ENCODE measurements at places on chromosomes 3 and 15.

DNA sequence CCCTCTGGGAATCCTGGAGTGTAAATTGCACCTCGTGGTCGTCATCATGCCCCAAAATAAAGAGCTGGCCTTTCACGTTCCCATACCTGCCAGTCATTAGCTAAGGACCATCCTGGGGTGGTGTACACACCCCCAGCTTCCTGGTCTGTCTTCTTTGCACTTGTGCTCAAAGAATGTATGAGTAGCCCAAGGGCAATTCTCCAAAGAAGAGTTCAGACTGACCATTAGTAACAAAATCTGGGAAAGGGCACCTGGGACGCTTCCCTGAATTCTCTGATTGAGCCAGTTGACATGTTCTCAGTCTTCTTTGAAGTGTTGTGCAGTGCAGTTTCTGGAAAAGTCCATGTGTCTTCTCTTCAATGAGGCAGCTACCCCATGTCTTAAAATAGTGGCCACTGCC is 34.8 kb downstream of the FAM3D start:
- DNase-seq, result no peak

GRCh38 chr3:79922633-79923032 is 154.8 kb upstream of the ROBO1 start:
- no peak for DNase-seq

GRCh38 chr3:185212086-185212485 is 41.8 kb downstream of the EHHADH start:
- no peak for DNase-seq

DNA sequence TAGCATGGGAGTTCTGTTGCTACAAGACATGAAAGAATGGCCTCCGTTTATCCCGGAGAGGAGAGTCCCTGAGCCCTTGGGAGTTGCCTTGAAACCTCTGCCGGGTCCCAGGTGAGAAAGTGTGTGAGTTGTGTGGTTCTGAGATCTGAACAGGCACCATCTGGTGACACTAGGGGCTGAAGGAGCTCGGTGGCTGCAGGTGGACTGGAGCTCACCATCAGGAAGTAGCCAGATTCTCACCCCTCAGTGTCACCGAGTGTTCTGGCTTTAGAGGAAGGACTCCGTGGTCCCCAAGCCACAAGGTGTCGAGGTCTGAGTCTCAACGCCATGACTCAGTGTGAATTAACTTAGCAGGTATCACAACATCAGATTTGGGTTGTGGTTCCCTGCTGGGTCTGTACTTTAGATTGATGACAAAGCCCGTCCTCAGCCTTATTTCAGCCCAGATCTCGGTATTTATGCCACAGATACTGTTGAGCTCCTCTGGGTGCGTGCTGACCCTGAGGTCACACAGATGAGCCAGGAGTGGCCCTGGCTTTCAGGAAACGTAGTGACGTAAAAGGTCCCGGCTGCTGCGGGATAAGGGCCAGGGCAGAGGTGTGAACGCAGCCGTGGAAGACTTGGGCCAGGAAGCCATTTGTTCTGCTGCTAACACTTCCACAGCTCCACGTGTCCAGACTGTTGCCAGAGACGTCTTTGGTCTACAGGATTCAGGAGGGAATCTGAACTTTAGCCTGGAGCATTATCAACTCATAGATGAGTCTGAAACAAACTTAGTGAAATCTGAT is 54.4 kb downstream of the PGPEP1L start:
- no peak for DNase-seq

DNA sequence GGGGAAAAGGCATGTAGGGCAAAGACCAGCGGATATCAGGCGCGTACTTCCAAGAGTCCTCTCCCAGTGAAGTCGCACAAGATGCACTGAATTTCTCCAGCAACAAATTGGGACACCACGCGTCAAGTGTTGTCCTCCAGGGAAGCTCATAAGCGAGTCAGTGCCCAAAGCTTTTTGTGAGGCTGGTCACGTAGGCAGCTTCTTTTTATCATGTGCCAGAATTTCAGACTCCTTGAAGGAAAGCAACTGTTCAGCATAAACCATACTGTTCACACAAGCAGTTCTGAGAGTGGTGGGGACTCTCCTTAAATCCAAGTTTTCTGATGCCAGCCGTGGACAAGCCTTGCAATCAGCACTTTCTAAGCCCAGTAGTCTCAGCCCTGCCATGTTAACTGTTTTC is 10.1 kb upstream of the FSTL1 start:
- DNase-seq, result no peak

DNA sequence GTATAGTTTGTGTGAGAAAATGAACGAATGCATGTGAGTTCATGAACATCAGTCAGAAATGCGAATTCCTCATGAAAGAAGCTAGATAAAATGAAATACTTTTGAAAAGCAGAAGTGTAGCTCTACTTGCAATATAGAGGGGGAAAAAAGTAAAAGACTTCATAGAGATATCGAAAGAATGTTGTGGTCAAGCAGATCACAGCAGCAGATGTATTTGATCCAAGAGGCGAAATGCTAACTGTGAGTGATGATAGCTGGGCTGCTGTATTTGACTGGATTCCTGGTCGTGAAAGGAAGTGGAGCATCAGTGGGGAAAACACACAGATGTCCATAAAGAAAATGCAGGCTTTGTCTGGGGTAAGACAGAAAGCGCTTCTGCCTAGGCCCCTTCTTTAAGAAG is 112.4 kb downstream of the ADAMTSL3 start:
- no peak for DNase-seq

DNA sequence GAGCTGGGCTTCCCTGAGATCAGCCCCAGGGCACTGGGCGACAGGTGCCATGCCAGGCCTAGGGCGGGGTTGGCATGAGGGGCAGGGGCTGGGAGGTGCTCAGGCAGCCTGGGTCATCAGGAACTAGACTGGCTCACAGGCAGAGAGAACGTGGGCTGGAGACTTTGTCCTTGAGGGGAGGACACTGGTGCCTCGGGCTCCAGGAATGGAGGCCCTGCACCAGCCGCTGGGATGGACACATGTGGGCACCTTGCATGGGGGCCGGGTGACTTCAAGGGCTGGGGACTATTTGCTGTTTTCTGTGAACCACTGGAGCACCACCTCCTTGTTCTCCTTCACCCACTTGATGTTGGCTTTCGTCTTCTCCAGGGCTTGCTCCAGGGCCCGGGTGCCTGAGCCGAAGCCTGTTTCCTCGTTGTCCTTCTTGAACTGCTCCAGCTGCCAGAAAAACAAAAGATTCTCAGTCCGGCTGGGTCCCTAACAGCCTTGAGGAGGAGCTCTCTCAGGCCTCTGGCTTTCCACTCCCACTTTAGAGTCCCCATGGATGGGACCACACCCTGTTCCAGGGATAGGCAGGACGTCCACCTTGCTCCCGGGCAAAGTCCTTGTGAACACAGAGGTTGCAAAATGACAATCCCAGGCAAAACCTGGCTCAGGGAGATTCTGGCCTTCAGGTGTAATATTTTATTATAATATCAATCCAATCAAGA is 9.1 kb downstream of the MESP2 start:
- no peak for DNase-seq

GRCh38 chr15:66356077-66356358 is 467 bp downstream of the TIPIN start:
- DNase-seq, result no peak
